ENCODE measurements at places on chromosomes 3 and 15.

- no peak for DNase-seq
These were observed 11.1 kb downstream of the RIOX2 start for GRCh38 chr3:97960993-97961766.

DNA sequence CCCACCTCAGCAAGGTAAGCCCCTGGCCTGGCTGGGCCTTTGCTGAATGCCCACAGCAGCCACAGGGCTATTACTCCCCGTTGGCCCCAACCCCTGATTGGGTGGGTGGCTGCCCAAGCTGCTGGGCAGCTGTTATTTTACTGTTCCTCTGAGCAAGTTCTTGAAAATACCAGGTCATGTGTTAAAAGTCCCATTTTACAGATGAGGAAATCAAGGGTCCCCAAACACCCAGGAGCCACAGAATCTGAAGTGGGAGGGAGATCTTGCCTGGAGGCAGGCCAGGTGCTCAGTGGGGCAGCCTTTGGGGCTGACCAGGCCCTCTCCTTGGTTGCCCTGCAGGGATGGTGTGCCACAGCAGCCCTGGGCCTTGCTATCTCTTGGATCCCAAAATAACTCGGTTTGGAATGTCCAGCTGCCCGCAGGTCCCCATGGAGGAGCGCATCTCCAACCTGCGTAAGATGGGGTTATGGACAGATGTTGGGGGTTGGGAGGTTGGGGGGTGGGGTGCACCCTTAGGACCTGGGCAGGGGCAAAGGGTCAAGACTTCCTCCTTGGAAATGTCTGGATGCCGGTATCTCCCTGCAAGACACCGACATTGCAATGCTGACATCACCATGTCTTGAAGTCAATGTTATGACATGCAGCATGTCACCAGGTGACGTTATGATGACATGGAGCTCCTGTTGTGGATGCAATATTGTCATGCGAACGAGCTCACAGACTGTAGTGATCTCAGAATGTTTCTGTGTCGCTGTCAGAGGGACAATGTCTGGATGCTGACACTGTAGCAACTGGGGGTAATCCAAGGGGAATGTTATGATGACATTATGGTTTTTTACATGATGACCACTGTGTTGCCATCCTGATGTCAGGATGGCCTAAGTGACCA is 13.3 kb upstream of the CSPG4 start:
- peak; percentile 32 for DNase-seq

DNA sequence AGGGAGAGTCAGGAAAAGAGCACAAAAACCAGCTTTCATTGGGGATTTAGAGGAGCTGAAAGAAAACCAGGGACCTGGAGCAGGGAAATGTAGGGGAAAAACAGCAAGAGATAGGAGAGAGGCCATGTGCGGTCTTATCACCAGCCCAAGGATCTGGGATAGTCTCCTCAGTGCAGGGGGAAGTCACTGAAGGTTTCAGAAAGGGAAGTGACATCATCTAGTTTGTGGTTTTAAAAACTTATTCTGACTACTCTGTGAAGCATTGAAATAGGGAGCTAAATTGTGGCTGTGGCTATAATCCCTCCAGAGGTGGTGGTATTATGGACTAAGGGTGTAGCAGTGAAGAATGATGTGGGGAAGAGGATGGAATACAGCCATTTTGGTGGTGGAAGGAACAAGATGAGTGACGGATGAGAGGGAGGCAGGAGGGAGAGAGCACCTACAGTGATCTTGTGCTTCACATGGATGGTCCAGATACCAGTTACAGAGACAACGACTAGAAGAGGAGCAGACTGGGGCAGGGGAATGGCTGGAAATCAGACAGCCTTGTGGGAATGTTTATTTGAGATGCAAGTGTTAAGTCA is 72.7 kb downstream of the HMG20A start:
- peak; percentile 79 for DNase-seq

DNA sequence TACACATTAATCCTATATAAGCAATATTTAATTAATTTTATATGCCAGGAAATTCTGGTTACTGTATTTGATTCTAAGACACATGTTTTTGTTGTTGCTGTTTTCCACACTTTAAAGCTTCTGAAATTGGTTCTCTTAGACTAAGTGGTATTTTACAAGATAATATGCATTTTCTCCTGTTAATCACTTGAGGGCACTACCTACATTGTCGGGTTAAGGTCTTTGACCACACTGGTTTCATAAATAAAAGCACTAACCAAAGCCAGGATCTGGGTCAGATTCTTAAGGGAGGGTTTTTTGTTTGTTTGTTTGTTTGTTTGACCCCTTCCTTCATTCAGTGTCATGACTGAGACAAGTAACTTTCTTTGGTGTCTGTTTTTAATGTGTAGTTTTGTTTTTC is 590.2 kb downstream of the RBMS3 start:
- no peak for DNase-seq

DNA sequence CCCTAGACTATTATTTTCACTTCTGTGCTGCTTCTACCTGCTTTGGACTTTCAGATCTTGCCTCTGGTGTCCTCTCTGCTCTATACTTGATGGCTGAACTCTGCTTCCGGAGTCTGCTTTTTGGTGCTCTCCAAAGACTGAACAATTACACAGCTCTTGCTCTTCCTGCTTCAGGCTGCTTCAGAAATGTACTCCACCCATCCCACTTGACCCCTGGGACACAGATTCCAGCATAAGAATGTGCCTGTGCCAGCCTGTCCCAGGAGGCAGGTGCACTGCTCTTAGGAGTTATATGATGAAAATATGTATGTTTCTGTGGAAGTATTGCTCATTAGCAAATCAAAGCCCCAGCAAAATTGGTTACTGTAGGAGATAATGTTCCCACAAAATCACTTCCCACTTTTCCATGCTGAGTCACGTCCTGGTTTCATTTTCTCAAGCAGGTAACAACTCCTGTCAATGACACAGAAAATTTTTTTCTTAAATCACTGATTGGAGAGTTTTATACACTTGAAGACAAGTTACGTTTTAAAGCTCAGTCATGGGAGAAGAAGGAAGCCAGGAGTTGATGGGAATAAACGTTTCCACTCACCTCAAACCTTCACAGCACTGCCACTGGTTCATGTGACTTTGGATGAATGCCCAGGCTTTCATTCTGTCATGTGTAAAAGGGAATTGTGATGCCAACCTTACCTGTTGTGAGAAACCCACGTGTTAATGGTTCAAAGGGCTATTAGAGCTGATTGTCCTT is 239.4 kb upstream of the ZPLD1 start:
- no peak for DNase-seq

DNA sequence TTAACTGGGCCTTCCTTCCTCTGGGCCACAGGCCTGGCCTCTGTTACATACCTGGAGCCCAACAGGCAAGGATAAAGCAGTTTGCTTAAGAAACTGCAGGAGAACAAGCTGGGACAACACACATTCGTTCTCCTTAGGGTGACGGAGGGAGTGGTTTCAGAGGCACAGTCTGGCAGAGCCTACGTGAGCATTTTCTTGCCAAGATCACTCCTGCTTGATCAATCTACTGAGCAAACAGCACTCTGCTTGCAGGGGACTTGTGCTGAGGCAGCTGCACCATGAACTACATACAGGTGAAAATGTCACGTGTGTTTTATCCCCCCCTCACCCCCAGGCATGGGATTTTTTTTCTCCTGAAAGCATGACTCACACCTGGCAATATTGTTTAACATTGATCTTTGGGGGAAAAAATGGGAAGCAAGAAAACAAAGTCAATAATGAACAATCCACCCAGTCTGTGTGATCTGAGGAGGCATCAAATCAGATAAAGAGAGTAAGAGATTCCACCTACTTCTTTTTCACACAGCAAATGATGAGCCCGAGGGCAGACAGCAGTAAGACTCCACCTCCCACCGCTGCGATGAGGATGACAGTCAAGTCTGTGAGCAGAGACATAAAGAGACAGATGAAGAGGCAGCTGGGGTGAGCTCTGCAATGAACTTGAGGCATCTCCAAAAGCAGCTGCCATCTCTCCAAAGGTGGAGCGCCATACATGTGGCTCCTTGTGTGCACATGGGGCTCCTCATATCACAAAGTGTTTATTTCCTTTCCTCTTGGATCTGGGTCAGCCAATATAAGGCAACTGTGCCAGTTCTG is 57.4 kb downstream of the CDCP1 start:
- DNase-seq = no peak

DNA sequence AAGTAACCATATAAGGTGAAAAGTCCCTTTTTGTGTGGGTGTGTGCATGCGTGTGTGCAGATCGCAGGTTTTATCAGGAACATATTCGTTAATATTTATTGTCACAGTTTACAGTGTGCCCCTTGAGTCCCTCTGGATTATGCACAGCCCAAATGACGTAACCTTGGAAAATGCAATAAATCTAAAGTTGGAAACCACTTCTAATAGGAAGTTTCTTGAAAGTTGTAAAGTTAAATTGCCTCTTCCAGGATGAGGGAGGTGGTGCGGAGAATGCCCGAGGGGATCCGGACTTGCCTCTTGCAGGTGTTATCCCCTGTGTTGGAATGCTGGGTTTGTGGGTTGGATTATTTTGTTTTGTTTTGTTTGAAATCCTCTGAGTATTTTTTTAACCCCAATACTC is 143.3 kb downstream of the CMSS1 start:
- DNase-seq = no peak

DNA sequence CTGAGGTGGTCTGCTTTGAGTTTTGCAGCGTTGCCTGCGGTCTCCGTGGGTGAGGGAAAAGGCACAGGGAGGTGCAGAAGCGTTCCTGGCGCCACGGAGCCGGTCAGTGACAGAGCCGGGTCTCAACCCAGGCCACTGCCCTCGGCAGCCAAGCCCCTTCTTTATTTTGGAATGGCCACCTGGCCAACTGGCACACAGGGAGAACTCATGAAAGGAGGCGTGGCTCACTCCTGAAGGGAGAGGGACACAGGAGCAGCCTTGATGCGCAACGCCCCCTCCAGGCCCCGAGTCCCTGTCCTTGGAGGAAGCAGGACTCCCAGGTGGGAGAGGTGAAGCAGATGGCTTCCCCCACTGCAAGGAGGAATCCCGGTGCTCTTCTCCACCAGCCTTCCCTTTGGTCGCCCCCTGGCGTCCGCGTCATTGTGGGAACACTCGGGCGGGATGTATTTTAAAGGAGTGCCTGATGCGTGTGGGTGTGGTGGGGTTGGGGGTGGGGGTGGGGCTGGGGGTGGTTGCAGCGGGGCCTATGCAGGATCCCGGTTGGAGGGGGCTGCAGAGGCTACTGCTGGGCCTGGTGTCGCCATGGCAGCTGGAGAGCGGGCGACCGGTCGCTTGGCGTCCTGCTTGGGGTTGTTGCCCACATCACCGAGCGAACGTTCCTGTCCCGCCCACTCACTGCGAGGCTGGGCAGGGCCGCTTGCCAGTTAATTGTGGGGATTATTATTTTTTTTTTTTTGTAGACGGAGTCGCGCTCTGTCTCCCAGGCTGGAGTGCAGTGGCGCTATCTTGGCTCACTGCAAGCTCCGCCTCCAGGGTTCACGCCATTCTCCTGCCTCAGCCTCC is 32.6 kb downstream of the APBA2 start:
- no peak for DNase-seq

- DNase-seq = no peak
These were observed 149.2 kb upstream of the SLCO3A1 start for GRCh38 chr15:91704343-91704742.

DNA sequence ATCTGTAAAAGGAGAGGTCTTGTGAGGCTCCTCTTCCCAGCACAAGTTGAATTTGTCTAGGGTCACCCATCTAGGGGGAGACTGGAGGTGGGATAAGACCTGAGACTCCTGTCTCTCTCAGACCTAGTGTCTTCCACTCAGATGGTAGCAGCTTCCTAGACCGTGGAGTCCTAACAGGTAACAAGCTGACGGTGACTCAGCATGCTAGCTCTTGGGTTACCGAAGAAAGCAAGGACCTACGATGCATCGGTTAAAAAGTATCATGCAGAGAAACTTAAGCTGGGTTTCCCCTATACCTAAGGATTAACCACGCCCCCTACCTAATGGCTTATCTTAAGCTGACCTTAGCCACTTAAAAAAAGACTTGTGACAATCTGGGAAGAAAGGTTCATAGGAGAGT is 7.6 kb downstream of the LRRN1 start:
- DNase-seq = no peak

DNA sequence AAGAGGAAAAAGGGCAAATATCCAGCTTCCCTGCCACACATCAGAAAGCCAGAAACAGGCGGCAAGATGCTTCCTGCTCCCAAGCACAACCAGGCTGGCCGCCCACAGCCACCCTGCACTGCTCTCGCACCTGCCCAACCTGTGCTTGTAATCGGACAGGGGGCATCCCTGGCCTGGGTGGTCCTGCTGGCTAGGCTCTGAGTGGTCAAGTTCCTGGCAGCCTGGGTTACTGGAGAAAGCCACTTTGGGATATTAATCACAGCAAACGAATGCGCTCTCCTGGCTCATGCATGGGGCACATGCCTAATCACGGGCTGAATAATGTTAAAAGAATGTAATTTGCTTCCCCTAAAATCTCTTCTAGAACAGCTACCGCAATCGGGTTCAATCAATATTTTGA is 442.4 kb downstream of the MCTP2 start:
- no peak for DNase-seq

- DNase-seq = no peak
These were observed 41.8 kb downstream of the MCF2L2 start for GRCh38 chr3:183386651-183387050.

DNA sequence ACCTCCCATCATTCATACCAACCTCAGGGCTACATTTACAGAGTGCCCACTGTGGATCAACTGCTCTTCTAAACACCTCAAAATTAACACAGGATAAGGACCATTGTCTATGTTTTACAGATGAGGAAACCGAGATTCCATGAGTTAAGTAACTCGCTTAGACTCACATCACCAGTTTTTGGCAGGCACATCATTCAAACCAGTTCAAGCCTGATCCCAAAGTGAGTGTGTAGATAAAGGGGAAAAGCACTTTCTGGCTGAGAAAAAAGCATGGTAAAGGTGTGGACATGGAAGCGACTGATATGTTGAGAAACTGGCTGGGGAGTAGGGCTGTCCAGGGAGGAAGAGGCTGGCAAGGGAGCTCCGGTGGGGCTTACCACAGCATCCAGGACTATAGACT is 193.7 kb upstream of the RORA start:
- DNase-seq = no peak

DNA sequence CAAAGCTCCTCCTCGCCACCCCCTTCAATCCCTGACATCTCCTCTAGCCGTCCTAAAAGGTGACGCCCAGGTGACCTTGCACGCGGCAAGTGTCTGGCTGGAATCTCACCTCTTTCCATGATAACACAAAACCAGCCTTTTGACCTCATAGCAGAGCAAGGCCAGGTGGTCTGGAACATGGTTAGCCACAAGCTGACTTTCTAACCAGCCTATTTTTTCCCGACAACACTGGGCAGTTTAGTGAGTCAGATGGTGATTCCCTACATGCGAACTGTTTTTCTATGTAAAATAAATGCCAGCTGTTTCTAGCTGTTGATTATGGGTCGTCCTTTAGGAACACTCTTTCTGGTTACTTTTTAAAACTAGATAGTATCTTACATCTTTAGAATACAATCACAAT is 243.0 kb downstream of the CD47 start:
- DNase-seq = no peak

GRCh38 chr3:3053974-3054373 is 56.2 kb downstream of the IL5RA start:
- DNase-seq = no peak

- no peak for DNase-seq
These were observed 52.3 kb upstream of the VGLL4 start for GRCh38 chr3:11696054-11696453.

GRCh38 chr3:127171320-127171719 is 21.6 kb upstream of the PRR23E start:
- DNase-seq = no peak

Measured in inflammatory macrophage treated with lipopolysaccharide for 1 hour (primary cell).